ENCODE measurements at places on chromosomes 1 and 21. TPM values are rescaled to one million over a fixed set of nuclear protein-coding genes. Genes with fewer than 3 reads are reported as not detected.
A peak's percentile ranks its signal among the peaks of the same experiment; 100 is the strongest.

DNA sequence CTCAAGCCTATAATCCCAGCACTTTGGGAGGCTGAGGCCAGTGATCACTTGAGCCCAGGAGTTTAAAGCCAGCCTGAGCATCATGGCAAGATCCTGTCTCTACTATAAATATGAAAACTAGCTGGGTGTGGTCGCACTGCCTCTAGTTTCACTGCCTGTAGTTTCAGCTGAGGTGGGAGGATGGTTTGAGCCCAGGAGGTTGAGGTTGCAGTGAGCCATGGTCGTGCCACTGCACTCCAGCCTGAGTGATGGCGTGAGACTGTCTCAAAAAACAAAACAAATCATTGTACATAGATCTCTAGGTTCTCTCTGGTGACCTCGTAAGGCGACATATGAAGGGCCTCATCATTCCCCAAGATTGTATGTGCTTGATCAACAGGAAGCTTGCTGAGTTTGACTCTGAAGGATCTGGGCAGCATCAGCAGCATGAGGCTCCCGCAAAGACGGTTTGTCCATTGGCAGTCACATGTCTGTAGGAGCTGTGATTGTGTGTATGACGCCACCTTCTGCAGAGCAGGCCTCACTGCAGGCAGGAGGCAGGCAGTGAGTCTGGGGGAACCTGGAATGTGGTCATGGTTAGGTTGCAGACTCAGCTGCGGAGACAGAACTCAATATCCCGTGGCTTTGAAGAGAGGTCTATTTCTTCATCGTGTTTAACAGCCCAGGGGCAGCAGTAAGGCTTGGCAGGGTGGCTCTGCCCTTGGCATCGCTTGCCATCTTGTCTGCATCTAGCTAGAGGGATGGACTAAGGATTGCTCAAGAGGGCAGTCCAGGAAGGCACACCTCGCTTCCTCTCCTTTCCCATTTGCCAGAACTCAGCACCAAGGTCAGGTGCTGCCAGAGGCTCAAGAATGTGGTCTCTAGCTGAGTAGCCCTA, 14.0 kb downstream of the ATP5PO start:
- H3K4me3 ChIP-seq: no peak overlapping the region
- H3K27me3 ChIP-seq: no peaks in the 10 kb centered on the region
- H3K27ac ChIP-seq: no peak overlapping the region

Gene MSH4
- under 0.01 TPM for total RNA-seq

DNA sequence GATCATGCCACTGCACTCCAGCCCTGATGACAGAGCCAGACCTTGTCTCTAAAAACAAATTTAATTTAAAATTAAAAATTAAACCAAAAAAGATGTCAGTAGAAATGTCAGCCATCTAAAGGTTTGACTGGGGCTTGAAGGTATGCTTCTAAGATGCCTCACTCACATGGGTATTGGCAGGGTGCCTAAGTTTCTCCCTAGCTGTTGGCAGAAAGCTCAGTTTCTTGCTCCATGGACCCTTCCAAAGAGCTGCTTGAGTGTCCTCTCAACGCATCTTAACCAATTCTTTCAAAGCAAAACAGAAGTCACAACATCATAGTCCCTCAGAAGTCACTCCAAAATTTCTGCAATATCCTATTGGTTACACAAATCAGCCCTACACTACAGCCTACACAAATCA, 231.0 kb upstream of the ADGRL2 start:
- H3K27me3 ChIP-seq: no peaks in the 10 kb centered on the region
- H3K36me3 ChIP-seq: no peaks in the 10 kb centered on the region
- no peak overlapping the region for H3K4me3 ChIP-seq

DNA sequence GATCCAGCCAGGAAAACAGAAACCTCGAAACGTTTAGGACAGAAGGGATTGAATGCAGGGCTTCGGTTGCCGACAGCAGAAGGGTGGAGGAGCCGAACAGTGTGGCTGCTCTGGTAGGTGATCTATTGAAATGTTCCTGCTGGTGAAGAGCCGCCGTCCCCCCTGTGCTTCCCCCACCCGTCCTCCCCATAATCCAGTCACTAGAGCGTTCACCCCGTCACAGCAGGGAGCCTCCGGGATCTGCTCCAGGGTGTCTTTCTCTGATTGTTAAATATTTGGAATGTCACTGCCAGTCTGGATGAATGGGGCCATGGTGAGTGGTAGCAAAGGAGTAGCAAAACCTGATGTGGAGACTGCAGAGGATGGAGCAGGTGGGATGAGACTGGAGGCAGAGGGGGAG, 255.1 kb upstream of the CSF3R start:
- H3K4me3 ChIP-seq: no peak overlapping the region
- no peak for DNase-seq
- H3K36me3 ChIP-seq: no peaks in the 10 kb centered on the region
- H3K27ac ChIP-seq: no peak overlapping the region
- H3K27me3 ChIP-seq: peaks cover 6% of the 10 kb centered on the region

GRCh38 chr1:109627692-109628399, 8.2 kb downstream of the AMPD2 start:
- no peak overlapping the region for H3K27ac ChIP-seq
- no peak for DNase-seq
- no peaks in the 10 kb centered on the region for H3K27me3 ChIP-seq
- peaks cover 19% of the 10 kb centered on the region for H3K4me1 ChIP-seq

Gene C8B
- total RNA-seq: not detected

DNA sequence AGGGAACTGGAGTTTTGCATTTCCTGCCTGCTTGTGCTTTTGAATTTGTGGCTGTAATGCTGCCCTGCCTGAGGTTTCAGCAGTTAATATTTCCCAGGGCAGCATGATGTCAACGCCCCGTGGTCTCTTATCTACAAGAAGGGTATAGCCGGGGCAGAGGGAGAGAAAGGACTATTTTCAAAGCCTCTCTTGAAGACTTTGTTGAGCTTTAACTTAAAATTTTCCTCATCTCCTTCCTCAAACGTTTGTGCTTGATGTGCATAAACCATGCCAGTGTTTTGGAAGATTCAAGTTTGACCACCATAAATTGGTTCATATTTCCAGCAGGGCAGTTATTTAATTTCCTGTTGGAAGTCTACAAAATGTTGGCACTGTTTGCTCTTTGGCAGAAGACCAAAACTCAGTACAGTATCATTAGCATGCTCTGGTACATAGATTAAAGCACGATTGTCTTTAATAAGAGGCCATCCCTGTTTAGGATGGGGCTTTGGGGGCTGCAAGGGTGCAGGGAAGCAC, 43.4 kb downstream of the ROR1 start:
- no peak overlapping the region for H3K27ac ChIP-seq
- DNase-seq: peak; percentile 33
- H3K4me3 ChIP-seq: no peak overlapping the region
- H3K36me3 ChIP-seq: no peaks in the 10 kb centered on the region

DNA sequence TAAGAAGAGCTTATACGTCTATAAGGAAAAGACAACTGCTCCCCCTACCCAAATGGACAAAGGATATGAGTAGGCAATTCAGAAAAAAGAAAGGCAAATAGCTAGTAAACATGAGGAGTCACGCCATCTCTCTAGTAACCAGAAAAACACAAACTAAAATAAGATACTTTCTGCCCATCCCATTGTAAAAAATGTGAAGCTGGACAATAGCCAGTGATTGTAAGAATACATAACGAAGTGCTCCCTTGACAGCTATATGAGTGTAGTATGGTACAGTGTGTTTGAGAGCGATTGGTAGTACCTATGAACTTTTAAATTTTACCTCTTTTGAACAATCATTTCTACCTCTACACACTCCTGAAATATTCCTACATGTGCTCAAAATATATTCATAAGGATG, 7.5 kb upstream of the GJA8 start:
- H3K27ac ChIP-seq: no peak overlapping the region
- H3K36me3 ChIP-seq: no peaks in the 10 kb centered on the region
- peaks cover 6% of the 10 kb centered on the region for H3K27me3 ChIP-seq
- no peak for DNase-seq
- H3K4me1 ChIP-seq: no peaks in the 10 kb centered on the region
- no peak overlapping the region for H3K4me3 ChIP-seq

DNA sequence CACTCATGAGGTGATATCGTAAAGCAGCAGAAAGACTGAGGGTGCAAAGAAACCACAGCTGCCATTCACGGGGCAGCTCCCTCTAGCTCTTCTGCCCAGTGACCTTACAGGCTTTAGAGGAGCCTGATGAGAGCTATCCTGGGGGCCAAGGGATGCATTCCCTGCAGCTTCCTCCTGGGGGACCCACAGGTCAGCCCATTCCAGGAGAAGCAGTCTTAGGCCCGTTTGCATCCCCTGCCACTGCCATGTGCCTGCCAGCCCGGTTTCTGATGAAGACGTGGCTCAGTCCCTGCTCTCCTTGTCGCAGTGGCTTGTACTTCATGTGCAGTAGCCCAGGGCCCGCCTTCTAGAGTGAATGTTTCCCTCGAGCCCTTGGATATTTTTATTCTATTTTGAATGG, 22.8 kb downstream of the ATP5PO start:
- H3K4me1 ChIP-seq: peaks cover 4% of the 10 kb centered on the region
- no peaks in the 10 kb centered on the region for H3K27me3 ChIP-seq
- H3K36me3 ChIP-seq: no peaks in the 10 kb centered on the region
- no peak for DNase-seq
- H3K27ac ChIP-seq: no peak overlapping the region
- H3K4me3 ChIP-seq: no peak overlapping the region

Gene GJA9
- not detected for total RNA-seq

DNA sequence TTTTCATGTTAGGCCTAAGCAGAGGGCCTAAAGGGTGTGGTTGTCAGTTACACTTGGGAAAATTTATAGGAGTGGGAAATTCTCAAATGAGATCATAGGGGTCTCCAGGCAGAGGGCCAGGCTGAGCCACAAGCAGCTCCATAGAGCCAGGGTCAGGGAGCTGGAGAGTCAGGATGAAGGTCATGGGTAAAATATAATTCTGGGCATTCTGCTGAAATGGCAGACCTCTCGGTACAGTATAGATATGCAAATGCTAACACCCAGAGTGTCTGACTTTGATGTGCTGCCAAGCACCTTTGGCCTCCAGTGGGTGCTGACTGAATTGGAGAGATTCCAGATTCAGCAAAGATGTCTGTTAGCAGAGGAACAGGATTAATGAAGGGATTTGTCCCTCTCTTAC, 40.1 kb downstream of the DNM3 start:
- H3K36me3 ChIP-seq: no peaks in the 10 kb centered on the region
- no peak for DNase-seq
- no peak overlapping the region for H3K4me3 ChIP-seq

DNA sequence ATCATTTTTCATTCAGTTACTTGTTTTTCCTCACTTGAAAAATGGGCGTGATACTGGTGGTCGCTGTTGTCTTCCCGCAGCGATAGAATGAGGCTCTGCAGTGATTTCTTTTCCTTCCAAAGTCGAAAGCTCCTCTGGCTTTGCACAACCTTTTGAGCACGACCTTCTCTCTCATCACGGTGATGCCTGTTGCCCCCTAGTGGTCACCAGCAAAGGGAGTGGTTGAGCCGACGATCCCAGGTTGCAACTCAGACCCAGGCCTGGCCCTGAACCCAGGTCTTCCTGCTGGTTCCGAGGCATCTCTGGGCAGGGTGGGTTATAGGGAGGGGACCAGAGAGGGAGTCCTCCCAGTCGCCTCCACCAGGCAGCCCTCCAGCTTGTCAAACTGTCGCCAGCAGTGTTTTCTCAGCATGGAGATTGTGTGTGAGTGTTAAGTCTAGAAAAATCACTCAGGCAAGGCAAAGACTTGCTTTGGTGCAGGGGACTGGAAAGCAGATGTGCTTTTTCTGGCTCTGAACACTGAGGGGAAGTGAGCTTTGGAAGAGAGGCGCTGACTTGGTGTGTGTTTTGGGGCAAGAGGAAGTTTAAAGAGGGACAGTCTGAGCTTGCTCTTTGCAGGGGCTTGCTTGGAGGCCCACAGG, 285.3 kb downstream of the CAMTA1 start:
- H3K4me3 ChIP-seq: peak overlapping the region; percentile 19
- peaks cover 11% of the 10 kb centered on the region for H3K27me3 ChIP-seq
- peak; percentile 72 for DNase-seq
- H3K27ac ChIP-seq: no peak overlapping the region
- H3K36me3 ChIP-seq: no peaks in the 10 kb centered on the region

Gene OBSCN
- total RNA-seq: 4.1 TPM

GRCh38 chr1:206498685-206499084, 8.6 kb upstream of the RASSF5 start:
- no peak overlapping the region for H3K27ac ChIP-seq
- peaks cover 15% of the 10 kb centered on the region for H3K4me1 ChIP-seq
- H3K4me3 ChIP-seq: no peak overlapping the region
- no peaks in the 10 kb centered on the region for H3K27me3 ChIP-seq

DNA sequence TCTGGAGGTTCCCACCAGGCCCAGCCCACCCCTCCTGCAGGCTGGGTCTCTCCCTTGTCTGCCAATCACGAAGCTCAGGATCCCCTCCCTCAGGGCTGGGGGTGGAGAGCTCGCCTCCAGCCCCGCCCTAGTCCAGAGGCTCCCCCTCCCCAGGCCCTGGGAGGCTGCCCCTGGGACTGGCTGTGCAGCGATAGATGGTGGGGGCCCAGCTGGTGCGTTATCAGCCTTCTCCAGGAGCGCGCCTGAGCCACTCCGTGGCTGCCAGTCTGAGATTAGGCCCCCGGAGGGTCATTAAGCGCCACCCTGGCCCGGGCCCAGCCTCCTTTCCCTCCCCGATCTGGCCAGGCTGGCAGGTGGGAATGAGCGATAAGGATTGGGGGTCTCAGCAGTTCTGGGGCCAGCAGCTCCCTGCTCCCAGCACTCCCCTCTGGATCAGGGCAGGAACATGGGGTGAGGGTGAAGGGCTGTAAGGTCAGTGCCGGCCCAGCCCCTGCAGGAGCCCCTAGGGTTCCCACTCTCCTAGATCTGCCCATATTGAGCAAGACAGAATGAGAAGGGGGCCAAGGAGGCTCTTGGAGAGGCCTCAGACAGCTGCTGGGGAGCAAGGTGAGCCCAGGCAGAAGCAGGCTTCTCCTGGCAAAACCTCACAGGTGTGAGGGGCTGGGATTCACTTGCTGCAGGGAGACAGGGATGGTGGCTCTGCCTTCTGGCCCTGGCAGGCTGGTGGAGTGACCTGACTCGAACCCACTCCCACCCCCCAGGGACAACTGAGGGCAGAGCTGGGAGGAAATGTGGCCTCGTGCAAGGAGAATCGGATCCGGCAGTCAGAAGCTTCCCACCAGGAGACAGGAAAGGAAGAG, 8.5 kb downstream of the PDZK1IP1 start:
- H3K4me1 ChIP-seq: no peaks in the 10 kb centered on the region
- H3K36me3 ChIP-seq: no peaks in the 10 kb centered on the region
- no peaks in the 10 kb centered on the region for H3K27me3 ChIP-seq
- H3K4me3 ChIP-seq: no peak overlapping the region
- DNase-seq: no peak

- H3K27me3 ChIP-seq: no peaks in the 10 kb centered on the region
- no peak for DNase-seq
- no peaks in the 10 kb centered on the region for H3K36me3 ChIP-seq
- no peak overlapping the region for H3K27ac ChIP-seq
These were observed 77.7 kb downstream of the UROD start for GRCh38 chr1:45089711-45090110.

GRCh38 chr1:182338806-182339370, 52.7 kb downstream of the GLUL start:
- no peaks in the 10 kb centered on the region for H3K27me3 ChIP-seq
- H3K4me1 ChIP-seq: no peaks in the 10 kb centered on the region
- H3K27ac ChIP-seq: no peak overlapping the region
- H3K4me3 ChIP-seq: no peak overlapping the region
- no peaks in the 10 kb centered on the region for H3K36me3 ChIP-seq

Gene CHIA
- not detected for total RNA-seq

DNA sequence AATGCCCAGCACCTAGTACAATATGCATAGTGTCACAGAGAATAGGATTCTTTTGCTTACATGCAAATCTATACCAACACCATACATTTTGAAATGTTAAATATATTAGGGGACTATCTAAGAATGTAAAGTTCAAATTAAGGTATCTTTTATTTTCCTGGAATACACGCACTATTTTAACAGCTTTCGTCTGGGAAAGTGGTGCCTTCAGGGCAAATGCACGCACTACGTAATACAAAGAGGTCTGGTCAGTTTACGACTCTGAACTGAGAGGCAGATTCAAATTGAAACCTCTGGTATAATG, 931 bp downstream of the FUBP1 start:
- peaks cover 8% of the 10 kb centered on the region for H3K36me3 ChIP-seq
- H3K4me3 ChIP-seq: peak overlapping the region; percentile 62
- no peak for DNase-seq
- peak overlapping the region; percentile 92 for H3K27ac ChIP-seq

All from IMR-90 (cell line).